Stimulated activated CD4-positive, alpha-beta T cell treated with anti-CD3 and anti-CD28 coated beads, Interleukin-4, amount 100 ng/mL, for 24 hours (primary cell): ENCODE measurements at places on chromosomes 11 and 22.
A peak's percentile ranks its signal among the peaks of the same experiment; 100 is the strongest.

DNA sequence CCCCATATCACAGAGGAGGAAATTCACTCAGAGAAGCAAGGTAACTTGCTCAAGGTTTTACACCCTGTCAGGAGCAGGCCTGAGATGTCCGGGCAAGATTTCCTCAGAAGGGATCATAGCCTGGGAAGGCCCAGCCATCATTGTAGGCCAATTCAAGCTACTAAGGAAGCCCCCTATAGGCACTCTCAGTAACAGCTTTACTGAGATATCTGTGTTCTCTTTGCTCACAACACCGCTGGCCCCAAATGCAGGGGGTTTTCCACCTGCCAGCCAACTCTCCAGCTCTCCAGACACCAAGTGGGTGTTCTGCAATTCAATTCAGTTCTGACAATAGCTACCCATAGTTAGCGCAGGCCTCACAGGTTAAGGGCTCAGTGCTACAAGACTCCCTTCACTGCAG is 84.0 kb downstream of the SLC36A4 start:
- no peak for DNase-seq

DNA sequence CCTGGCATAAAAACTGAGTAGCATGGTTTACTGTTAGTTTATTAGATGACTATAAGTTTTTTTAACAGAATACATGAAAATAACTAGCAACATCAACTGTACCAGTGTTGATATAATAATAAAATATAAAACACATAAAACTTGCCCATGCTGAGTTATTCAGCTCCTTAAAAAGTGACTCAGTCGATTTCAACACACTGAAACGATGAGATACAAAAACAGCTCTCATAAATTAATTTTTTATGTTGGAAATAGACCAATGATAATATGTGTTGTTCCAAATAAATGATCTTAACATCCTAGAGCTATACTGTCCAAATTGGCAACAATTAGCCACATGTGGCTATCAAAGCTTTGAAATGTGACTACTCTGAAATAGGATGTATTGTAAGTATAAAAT is 15.9 kb downstream of the PDGFD start:
- no peak for DNase-seq

- peak; percentile 1 for DNase-seq
Measured at GRCh38 chr22:48748113-48748859, 1079.4 kb downstream of the BRD1 start.

- DNase-seq = no peak
Measured at GRCh38 chr11:67493548-67494370, 10.9 kb downstream of the AIP start.

DNA sequence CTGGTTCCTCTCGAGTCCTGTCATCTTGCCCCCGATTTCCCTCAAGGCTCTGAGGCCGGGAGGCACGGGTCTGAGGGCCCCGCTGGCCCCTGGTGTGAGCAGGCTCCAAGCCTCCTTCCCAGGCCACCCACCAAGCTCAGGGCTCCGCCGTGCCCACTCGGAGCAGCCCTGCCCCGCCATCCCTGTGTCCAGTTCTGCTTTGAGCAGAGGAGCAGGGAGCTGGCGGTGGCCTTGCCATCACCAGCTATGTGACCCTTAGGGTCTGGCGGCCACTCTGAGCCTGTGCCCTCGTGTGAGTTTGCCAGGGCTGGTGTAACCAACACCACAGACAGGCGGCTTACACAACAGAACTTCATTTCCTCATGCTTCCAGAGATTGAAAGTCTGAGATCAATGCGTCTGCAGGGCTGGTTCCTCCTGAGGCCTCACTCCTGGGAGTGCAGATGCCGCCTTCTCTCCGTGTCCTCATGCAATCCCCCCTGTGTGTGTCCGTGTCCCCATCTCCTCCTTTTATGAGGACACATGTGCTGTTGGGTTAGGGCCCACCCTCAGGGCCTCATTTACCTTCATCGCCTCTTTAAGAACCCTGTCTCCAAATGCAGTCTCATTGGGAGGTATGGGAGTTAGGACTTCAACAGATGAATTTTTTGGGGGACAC is 36.5 kb upstream of the CELSR1 start:
- no peak for DNase-seq

- DNase-seq = no peak
Measured at GRCh38 chr22:44913198-44913983, 96.4 kb downstream of the PHF21B start.

DNA sequence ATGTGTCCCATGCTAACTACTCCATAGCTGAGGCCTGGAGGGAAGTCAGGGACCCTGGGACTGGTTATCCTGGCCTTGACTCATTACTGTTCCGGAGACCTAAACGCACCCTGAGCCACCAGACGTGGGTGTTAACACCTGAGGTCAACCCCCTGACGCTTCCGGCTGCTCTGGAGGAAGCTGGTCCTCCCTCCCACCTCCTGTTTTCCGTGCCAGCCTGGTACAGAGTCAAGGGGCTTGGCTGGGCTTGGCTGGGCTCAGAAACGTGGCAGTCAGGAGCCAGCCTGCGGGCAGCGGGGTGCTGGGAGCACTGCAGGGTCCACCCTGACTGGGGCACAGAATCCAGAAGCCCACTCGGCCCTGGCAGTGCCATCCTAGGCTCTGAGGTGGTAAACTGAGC is 2.6 kb downstream of the TMPRSS4 start:
- DNase-seq = no peak

DNA sequence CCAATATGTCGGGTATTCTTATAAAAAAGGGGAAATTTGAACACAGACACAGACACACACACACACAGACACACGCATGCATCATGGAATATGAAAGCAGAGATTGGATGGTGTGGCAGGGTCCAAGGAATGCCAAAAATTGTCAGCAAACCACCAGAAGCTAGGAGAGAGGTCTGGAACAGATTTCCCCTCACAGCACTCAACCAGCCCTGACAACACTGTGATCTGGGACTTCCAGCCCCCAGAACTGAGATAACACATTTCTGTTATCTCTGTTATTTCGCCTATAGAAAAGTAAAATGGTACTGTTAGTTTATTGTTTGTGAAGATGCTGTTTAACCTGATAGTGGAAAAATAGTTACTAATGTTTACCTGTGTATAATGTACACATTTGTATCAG is 145.4 kb upstream of the ZBED5 start:
- no peak for DNase-seq

DNA sequence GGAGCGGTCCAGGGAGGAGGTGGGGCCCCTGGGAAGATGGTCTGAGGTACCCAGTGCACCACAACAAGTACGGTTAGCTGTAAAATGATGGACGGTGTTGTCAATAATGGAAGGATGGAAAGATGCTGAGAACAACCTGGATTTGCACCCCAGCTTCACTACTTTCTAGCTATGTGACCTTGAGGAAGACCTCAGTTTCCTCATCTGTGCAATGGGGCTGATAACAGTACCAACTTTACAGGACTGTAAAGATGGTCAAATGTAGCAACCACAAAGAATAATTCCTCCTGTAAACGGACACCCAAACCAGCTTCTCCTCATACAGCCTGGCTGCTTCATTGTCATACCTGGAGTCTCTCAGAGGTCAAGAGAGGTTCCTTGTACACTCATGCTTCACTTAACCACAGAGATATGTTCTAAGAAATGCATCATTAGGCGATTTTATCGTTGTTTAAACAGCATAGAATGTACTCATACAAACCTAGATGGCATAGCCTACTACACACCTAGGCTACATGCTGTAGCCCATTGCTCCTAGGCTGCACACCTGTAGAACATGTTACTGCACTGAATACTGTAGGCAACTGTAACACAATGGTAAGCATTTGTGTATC is 65.5 kb upstream of the LMO2 start:
- no peak for DNase-seq

- no peak for DNase-seq
Measured at GRCh38 chr11:84829162-84829561, 798.0 kb downstream of the DLG2 start.

DNA sequence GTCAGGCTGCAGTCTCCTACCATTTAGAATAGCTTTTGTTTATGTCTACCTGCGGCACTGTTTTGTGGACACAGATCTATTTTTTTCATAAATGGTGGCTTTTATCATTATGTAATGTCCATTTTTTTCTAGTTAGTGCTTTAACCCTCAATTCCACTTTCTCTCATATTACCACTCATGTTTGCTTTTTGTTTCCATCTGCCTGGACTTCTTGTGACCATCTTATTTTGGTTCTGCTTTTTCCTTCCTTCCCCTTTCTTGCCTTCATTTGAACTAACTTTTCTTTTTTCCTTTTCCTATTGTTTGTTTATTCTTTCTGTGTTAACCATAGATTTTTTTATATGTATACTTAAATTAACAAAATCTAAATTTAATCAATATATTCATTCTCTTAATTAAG is 98.5 kb upstream of the SLC22A12 start:
- DNase-seq = no peak
